ENCODE measurements at places on chromosomes 13 and 19.
A peak's percentile ranks its signal among the peaks of the same experiment; 100 is the strongest.

DNA sequence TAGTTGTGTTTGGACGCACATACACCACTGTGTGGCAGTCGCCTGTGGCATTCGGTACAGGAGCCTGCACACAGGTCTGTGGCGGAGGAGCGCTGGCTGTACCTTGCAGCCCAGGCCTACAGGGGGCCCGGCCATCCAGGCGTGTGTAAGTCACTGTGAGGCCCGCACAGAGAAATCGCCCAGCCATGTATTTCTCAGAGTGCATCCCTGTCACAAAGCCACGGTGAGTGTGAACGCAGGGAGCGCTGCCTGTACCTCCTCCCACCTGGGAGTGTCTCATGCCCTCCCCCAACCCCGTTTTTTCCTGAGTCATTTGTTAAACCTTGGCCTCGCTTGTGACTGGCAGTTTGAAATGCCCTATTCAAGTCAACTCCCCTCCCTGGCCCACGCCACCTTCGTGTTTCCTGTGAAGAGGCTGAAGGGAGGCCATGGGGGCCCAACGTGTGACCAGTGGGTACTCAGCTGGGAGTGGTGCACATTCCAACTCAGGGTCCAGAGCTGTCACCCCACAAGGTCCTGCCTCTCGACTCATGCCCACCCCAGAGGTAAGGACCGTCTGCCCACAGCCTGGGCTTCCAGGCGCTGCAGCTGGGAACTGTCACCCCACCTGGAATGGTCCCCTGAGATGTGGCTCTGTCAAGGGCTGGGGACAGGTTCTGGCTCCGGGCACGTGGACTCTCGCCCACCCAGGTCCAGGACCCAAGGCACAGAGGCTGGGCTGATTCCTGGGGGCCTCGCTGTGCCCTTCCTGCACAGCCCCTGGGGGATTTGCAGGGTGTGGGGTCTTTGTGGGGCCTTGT lies 11.6 kb upstream of the RASA3 start:
- no peak for DNase-seq

- no peak for DNase-seq
These were observed 319.9 kb downstream of the ATP8A2 start for GRCh38 chr13:25691654-25692053.

GRCh38 chr19:29860492-29860891 lies 48.7 kb downstream of the CCNE1 start:
- DNase-seq = peak; percentile 32

- no peak for DNase-seq
These were observed 29.1 kb downstream of the CEBPG start for GRCh38 chr19:33402421-33403220.

DNA sequence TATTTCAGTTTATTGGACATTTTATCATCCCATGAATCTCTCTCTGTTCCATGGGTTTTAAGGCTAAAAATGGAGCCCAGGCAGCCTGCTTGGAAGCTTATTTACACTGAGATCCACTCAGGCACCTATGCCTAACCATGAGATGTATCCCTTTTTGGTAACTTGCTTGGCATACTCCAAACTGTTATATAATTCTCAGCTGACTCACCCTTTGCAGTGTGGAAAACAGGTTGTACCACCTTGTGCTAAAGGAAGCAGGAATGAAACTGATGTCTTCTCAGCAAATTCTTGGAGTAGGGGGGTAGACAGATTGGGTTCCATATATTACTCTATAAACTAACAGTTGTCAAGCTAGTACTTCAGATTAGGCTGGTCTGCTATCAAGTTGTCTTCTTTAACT lies 483.6 kb downstream of the KLF5 start:
- no peak for DNase-seq

GRCh38 chr13:48496271-48497161 lies 36.4 kb downstream of the RCBTB2 start:
- no peak for DNase-seq

GRCh38 chr19:6808494-6808893 lies 36.0 kb downstream of the VAV1 start:
- no peak for DNase-seq

DNA sequence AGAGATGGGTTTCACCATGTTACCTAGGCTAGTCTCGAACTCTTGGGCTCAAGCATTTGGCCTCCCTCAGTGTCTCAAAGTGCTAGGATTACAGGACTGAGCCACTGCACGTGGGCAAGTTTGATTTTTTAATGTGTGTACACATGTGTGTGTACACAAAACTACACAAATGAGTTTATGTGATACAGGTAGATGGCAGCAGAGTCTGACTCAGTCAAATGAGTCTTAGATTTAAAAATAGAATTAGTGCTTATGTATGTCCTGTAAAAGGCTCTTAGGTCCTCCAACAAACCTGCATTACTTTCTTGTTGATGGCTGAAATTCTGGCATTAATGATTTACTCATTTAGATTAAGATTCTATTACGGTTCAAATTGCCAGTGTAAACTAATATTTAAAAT lies 293.7 kb downstream of the PCDH17 start:
- no peak for DNase-seq

GRCh38 chr19:38265921-38266429 lies 1.6 kb downstream of the SPINT2 start:
- DNase-seq = no peak

- DNase-seq = no peak
These were observed 13.3 kb downstream of the SLC27A5 start for GRCh38 chr19:58498316-58499020.

DNA sequence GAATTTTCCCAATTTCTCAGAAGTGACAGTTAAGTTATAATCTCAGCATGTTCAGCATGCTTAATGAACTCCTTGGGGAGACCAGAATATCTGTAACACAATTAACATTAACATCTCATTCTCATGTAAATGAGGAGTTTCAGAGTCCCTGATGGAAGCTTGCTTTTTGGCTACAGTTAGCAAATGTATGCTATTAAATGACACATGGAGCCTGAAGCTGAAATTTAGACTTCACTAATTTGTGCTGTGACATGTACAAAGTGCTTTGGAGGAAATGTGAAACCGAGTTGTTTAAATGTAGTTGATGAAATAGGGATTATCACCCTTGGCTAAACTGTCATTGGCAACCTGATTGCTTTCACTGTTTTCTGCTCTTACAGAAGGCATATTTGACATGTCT lies 2265.1 kb upstream of the PCDH20 start:
- DNase-seq = no peak

GRCh38 chr19:17942582-17943273 lies 9.9 kb downstream of the CCDC124 start:
- no peak for DNase-seq

- DNase-seq = no peak
These were observed 5.3 kb downstream of the F7 start for GRCh38 chr13:113110852-113111315.

DNA sequence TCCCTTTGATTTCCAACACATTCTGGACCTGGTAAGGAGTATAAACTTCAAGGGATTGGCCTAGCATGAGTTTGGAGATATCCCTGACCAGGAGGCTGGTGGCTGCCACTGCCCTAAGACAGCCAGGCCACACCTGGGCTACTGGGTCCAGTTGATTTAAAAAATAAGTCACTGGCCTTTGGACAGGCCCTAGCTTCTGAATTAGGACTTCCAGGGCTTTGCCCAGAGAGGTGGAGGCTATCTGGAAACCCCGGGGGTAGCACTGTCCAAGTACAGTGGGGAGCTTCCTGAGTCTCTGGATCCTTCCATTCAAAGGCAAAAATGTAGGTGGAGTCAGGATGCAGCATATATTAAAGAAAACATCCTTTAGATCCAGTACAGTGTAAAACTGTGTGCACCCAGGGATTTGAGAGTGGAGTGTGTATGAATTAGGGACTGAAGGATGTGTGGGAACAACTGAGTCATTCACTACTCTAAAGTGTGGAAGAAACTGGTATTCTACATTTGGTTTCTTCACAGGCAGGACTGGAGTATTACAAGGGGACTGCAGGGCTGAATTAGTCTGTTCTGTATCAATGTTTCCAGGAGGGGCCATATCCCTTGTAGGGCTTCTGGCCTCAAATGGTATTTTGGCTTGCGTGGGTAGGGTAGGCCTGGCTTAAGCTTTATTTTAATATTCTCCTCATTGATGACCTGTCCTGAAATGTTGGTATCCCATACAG lies 14.8 kb upstream of the FCGBP start:
- DNase-seq = no peak

DNA sequence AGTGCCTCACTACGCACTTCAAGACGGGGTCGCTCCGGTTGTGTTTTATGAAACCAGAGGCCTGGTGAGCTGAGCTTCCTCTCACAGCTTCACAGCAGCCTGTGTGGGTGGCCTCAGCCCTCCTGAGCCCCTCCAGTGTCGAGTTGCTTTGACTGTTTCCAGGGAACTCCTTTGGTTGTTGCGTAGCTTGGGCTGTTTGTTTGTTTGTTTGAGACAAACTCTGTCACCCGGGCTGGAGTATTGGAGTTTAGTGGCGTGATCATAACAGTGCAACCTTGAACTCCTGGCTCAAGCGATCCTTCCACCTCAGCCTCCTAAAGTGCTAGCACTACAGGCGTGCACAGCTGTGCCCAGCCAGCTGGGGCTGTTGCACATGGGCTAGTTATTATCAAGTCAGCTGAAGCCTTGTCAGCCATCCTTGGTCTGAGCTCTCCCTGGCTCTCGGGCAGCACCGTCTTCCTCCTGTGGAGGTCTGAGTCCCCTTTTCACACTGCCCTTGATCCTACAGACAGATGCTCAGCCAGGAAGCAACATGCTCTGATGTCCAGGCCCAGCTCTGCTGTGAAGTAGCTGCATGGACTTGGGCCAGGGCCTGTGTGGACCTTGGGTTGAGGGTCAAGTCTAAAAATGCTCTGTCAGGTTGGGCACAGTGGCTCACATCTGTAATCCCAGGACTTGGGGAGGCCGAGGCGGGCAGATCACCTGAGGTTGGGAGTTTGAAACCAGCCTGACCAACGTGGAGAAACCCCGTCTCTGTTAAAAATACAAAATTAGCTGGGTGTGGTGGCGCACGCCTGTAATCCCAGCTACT lies 10.2 kb downstream of the DOT1L start:
- no peak for DNase-seq

DNA sequence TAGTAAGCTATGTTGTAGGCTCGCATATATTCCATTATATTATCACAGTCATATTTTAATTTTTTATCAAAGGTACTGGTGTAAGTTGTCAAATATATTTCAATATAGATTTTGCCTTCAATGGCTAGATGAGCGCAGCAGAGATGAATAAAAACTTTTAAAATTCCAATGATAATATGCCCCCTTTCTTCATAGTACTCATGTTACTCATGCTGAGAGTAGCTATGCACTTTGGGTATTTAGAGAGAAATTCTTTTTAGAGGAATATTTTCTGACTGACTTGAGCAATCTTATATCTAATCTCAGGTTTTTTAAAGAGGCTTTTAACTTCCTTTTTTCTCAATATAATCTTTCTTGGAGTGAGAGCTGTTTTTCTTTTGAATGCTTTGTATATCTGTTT lies 11.4 kb downstream of the ZNF254 start:
- peak; percentile 16 for DNase-seq

- no peak for DNase-seq
These were observed 930.3 kb upstream of the PCDH9 start for GRCh38 chr13:68160466-68160865.

DNA sequence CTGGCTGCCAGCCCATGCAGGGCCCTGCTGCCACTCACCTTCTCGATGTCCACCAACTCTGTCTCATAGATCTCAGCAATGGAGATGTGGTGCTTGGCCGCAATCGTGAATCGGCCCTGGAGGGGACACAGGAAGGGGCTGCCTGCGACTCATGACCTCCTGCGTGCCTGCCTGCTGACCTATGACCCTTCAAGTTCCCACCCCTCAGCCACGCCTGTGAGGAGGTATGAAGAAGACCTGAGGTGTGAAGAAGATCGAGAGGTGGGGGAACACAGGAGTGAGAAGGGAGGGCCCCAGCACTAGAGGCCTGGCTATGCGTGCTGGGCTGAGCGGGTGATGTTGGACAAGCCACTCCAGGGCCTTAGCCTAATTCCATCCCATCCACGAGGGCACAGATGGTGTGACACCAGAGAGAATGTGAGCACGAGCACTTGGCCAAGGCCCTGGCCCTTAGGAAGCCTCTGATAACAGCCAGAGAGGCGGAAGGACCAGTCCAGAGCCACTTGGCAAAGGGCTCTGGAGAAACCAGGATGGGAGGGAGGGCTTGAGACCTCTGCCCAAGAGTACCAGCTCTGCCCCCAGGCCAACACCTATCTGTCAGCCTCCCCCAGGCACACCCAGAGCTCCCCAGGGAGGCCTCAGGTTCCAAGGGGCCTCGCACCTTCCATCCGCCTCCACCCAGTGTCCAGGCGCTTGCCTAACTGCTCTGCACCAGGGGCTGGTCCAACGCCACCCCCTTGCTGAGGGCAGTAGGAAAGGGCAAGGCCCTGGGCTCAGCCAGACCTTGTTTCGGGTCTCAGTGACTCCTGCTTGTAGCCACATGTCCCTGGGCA lies 9.6 kb upstream of the KPTN start:
- DNase-seq = no peak

Data from EH (cell line).